ENCODE measurements at places on chromosomes 11 and 22. TPM values are rescaled to one million over a fixed set of nuclear protein-coding genes. Genes with fewer than 3 reads are reported as not detected.

- no peak for DNase-seq
Observed at GRCh38 chr11:71564430-71564829, 933 bp upstream of the KRTAP5-10 start.

DNA sequence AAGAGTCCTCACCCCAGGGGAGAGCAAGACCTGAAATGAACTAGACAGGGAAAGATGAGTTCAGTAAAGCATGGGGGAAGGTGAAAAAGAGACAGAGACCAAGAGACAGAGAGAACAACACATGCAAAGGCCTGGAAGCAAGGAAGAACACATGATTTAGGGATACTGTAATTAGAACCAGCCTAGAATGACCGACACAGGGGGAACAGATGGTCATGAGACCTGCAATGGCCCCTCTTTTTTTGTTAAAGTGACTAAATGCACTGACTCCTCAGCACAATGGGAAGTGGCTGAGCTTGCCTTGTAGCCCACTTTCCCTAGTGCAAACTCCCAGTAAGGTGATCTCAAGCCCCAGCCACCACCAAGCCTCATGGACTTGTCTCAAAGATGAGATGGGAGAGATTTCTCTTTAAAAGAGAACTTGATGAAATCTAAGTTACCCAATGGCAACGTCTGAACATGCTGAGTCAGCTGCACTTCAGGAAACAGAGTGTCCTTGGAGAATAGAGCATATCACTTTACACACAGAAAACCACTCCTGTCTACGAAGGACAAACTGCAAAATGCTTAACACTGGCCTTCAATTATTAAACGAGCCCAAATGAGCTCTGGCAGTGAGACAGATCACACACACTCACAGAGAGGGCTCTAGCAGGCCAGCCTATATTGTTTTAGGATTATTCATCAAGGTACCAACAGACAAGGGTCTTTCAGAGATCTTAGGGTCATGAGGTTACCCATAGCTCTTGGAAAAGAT, 91.0 kb downstream of the SERGEF start:
- DNase-seq = peak; percentile 30

DNA sequence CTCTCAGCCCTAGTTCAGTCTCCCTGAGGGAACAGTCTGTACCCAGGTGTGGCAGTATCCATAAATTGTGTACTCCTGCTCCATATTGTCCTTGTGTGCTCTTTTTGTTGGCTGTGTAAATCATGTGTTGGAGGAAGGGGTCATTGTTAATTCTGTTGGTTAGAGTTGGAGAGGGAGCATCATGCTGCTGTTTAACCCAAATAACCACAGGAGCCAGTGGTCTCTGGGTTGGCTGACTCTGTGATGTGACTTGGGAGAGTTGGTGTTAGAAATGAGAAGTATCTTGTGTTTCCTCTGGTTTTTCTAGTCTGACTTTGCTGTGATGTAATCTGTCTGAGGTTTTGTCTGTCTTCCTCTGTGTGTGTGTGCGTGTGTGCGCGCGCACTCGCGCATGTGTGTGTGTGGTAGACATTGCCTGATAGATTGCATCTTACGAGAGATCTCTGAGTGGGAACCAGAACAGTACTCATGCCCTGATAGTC, 30.5 kb downstream of the CTNND1 start:
- DNase-seq = peak; percentile 71

- no peak for DNase-seq
Observed at GRCh38 chr11:27055065-27055682, 14.6 kb downstream of the BBOX1 start.

- DNase-seq = no peak
Observed at GRCh38 chr22:27115410-27115809, 458.0 kb downstream of the MIAT start.

- no peak for DNase-seq
Observed at GRCh38 chr22:25888399-25889054, 146.5 kb downstream of the MYO18B start.

DNA sequence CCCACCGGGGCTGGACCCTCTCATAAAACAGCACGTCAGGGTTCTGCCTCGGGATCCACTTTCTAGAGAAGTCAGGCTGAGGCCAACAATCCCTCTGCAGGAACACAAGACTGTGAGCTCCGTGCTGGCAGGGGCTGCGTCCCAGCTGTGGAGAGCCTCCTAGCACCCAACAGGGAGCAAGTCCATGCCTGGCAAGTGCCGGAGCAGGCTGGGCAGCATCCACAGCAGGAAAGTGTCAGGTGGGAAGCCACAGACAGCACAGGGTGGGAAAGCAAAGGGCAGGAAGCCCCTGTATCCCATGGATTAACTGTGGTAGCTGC, 682.3 kb downstream of the TBC1D22A start:
- DNase-seq = no peak

DNA sequence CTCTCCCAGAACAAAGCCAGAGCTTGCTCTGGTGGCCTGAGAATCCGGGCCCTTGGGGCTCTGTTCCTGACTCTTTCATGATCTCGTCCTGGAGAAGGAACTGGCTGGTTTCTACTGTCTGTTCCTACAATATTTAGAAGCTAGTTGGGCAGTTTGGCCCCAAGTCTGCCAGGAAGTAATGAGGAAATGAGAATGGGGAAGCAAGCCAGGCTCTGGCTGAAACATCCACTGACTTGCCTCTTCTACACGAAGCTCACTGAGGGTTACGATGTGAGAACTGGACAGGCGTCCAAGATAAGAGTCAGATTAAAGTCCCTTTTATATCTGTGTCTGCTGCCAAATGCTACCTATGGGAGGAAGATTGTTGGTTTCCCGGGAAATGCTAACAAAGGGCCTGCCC, 110.0 kb upstream of the KIRREL3 start:
- peak; percentile 10 for DNase-seq

DNA sequence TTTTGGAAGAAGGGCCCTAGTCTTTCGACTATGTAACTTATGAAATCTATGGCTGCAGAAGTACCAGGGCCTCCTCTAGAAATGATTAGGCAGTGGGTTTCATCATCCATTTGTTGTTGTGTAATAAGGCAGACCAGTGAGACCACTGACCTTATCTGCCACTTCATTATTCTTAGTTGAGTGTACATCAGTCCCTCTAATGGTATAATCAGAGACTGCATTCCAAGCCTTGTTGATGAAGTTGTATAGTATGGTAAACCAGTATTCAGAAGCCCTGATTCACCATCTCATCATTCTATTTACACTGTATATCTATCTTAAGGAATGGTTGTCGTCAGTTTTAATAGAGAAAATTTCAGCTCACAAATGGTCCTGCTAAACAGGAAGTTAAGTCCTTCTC, 32.2 kb upstream of the GRIA4 start:
- no peak for DNase-seq

GRCh38 chr11:35265755-35266454, 126.9 kb downstream of the CD44 start:
- DNase-seq = no peak

GRCh38 chr11:6812390-6813005, 13.0 kb upstream of the OR6A2 start:
- DNase-seq = peak; percentile 13

GRCh38 chr11:37394236-37394870, 796.3 kb upstream of the RAG2 start:
- no peak for DNase-seq

DNA sequence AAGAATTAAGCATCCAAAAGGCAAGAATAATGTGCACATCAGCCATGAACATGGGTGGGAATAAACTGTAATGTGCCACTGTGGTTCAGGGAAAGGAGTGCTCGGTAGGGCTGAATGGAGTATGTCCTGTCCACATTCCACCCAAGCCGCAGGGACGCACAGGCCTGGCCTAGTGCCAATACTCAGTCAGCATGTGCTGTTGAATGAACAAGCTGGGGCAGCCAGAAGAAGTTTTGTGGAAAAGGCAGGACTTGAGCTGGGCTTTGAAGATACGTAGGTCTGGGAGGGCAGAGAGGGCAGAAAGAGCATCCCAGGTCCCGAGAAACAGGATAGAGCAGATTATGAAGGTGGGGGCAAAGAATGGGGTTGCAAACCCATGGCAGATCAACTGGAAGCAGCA, 60.0 kb upstream of the PLET1 start:
- peak; percentile 51 for DNase-seq

GRCh38 chr22:17159504-17159951, 451 bp upstream of the HDHD5 start:
- no peak for DNase-seq

TRIM6 gene
- 5.9 TPM for total RNA-seq

BTBD18 gene
- total RNA-seq = not detected

SCUBE2 gene
- 3.1 TPM for total RNA-seq

OR52E6 gene
- not detected for total RNA-seq

SCGB1A1 gene
- not detected for total RNA-seq

PRG3 gene
- not detected for total RNA-seq

OR5B21 gene
- total RNA-seq = not detected

C11orf97 gene
- not detected for total RNA-seq

ARFIP2 gene
- 63.9 TPM for total RNA-seq

Measured in tibial nerve (tissue), 4 donors.